ENCODE measurements at places on chromosomes 3 and 15.
A peak's percentile ranks its signal among the peaks of the same experiment; 100 is the strongest.

DNA sequence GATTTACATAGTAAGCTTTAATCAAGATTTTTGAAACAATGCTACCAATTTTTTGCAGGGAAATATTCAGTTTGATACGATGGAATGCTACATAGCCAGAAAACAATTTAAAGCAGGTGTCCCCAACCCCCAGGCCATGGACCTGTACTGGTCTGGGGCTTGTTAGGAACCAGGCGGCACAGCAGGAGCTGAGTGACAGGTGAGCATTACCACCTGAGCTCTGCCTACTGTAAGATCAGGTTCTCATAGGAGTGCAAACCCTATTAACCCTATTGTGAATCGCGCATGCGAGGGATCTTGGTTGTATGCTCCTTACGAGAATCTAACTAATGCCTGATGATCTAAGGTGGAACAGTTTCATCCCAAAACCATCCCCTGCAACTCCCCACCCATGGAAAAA is 322.6 kb upstream of the NECTIN3 start:
- no peak for DNase-seq

DNA sequence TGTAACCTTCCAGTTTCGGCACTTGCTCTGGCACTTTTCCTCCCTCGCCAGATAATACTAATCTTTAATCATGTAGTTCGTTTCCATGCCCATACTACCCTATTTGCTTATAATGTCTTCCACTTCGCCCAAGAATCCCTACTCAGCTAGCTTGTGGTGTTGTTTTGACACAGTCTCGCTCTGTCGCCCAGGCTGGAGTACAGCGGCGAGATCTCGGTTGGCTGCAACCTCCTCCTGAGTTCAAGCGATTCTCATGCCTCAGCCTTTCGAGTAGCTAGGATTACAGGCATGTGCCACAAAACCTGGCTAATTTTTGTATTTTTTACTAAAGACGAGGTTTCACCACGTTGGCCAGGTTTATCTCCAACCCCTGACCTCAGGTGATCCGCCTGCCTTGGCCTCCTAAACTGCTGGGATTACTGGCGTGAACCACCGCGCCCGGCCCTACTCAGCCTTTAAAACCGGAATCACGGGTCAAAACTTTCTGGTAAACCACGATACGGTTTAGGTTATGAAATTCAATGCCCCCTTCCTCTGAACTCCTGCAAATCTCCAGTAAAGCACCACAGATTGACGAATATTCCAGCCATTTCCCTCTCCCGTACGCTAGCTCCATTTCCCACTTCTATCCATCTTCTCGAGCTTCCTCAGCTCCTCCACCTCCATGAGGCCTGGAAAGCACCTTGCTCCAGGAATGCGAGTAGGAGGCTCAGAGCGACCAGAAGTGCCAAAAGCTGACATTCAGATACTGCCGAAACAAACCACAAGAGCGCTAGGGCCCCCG is 878 bp upstream of the RAD51 start:
- DNase-seq = no peak

- DNase-seq = peak; percentile 15
Measured at GRCh38 chr3:35908366-35909232, 269.3 kb downstream of the ARPP21 start.

DNA sequence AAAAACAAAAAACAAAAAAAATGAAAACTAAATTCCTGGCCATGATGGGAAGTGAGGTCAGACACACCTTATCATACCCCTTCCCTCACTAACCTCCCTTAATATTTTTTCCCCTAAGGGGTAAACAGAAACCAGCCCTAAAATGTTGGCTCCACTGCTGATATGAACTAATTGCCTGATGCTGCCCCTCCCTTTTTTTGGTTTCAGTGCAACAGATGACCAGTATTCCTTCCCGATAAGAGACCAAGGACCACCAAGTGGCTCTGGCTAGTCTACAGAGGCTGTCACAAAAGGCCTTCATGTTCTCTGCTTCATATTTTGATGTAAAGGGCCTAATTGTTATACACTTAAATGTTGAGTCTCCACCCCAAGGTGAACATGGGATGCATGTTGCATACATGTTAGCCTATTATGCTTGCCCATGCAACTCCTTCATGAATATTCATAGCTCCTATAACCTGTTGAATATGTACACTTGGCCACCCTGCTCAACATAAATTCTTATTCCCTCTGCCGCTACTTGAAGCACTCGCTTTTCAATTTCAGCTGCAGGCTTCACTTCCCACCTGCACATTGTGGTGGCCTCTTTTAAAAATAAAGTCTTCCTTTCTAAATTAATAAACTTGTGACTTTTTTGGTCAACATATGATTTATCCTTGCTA is 12.3 kb upstream of the STAC start:
- DNase-seq = no peak

DNA sequence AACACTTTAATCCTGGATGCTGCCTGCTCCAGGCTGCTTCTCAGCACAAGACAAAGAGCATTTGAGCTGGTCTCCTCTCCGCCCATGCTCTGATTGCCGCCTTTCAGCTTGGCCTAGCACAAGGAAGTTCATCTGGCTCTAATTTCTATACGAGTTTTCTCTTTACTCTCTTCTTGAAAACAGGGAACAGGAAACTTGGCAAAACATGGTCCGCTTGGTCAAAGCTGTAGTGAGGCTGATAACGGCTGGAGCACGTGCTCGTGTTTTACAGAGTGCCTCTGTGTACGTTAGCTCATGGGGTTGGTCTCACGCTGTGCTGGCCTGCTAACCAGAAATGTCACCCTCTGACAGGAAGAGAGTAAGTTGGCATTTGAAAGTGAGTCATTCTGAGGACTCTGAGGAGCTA is 19.2 kb downstream of the RARRES1 start:
- no peak for DNase-seq
